ENCODE measurements at places on chromosomes 2 and 18.

DNA sequence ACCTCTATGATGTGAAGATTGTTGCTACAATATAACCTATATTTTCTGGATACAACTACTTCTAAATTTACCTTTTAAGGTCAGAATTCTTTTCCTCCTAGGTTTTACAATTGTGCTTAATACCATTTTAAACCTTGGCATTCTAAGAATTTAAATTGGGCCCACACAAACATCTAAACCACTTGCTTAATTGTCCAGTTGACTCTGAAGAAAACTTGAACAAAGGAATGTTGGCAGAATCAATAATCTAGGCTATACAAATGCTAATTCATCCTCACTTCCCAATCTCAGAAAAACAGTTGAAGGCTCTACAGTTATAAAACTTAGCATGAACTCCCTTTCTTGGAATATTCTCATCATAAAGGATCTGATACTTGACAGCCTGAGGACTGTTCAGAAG is 84.3 kb downstream of the RPRM start:
- DNase-seq = no peak

GRCh38 chr2:149187057-149187456 is 143.3 kb upstream of the LYPD6 start:
- no peak for DNase-seq

DNA sequence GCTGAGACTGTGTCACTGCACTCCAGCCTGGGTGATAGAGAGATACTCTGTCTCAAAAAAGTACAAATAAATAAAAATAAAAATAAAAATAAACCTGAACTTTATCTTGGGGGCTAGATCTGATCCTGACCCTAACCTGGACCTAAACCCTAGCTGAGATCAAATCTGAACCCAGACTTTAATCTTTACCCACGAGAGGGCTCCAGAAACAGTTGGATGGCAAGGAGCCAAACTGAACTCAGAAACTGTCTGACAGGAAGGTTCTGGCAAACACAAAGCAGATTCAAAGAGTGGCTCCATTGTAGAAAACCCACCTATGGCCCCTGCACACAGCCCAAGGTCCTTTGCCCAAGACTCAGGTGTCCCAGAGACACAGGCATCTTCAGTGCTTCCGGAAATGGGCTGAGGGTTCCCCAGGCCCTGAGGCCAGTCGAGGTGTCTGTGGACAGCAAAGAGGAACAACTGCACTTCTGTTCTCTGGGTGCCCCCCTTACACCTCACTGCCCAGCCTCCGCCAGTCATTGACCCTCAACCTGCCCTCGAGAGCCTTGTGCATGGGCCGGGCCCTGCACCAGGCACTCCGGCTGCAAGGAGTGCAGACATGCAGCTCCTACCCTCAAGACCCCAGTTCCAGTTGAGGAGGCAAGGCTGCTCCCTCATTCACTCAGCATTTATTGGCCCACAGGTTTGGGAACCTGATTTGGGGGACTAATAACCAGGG is 95.2 kb downstream of the TFCP2L1 start:
- DNase-seq = no peak

DNA sequence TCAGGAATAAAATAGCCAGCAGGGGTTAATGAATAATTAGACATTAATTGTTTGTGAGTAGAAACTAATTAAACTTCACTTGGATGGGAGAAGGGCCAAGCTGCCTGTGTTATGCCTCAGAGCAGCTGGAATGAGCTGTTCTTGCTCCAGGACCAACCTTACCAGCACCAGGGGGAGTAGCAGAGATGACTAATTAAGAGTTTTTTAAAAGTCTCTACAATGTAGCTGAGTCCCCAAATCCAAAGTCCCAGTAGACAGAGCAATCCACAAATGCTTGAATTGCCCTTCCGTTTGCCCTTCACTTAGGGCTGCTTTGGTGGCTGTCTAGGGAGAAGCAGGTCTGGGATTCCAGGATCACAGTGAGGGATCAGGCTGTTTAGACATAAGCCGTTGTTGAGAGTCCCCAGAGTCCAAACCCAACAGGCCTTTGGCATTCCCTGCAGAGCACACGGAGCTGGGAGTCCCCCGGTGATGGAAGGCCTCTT is 59.4 kb downstream of the RHOB start:
- DNase-seq = no peak
